Fibroblast of villous mesenchyme (primary cell): ENCODE measurements at places on chromosomes 1 and 21. TPM values are rescaled to one million over a fixed set of nuclear protein-coding genes. Genes with fewer than 3 reads are reported as not detected.
A peak's percentile ranks its signal among the peaks of the same experiment; 100 is the strongest.

GRCh38 chr1:30313176-30313575 lies 410.2 kb downstream of the MATN1 start:
- no peak for DNase-seq

DNA sequence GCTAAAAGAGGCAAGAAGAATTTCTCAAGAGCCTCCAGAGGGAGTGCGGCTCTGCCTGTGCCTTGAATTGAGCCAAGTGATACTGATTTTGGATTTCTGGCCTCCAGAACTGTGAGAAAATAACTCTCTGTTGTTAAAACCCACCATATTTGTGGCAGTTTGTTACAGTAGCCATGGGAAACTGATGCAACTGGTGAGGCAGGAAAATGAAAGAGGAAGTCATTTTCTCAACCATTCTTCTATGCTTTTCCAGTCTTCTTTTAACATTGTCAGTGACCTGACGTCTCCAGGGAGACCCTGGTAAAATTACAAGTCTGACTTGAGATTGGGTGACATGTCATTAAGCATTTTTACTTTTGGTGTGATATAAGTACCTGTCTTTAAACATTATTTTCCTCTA lies 5.8 kb downstream of the OR6P1 start:
- no peak for DNase-seq

HPDL gene
- total RNA-seq = 1.3 and 1.6 TPM in 2 replicates

GRCh38 chr1:42258218-42258617 lies 76.8 kb downstream of the FOXJ3 start:
- no peak for DNase-seq

GRCh38 chr1:53288002-53288789 lies 39.7 kb downstream of the LRP8 start:
- DNase-seq = no peak

GRCh38 chr21:14926186-14926585 lies 138.6 kb downstream of the NRIP1 start:
- no peak for DNase-seq

DNA sequence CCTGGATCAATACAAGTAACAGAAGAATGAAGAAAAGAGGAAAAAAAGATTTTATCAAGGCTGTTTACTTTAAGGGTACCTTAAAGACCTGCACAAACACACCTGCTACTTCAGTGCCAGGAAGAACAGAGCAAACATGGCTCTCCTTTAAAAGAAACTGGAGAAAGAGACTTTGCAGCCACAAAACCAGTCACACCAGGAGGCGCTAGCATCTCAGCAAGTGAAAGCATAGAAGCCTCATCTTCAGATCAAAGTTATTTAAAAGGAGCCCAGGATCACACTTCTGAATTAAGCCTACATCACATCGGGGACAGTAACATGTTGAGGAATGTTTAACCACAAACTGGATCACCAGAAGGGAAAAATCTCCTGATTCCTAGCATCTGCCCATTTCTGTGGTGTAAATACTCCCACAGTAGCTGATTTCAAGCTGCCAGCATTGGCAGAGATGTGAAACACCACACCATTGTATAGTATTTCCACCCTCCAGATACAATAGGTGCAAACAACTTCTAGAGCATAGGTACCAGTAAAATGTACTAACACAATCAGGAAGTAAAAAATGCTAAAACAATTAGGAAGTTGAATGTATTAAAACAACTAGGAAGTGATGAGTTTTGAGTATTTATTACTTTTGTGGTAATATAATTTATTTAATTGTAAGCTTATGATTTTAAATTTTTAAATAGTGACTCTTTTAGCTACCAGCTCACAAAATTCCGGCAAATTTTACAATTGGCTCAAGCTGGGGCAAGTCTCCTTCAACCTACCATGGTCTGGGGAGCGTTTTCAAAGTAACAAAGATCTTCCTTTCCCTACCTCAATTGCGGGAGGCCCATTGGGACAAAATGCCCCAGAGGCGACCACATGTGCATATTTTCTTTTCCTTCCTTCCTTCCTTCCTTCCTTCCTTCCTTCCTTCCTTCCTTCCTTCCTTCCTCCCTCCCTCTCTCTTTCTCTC lies 105.3 kb upstream of the CLDN14 start:
- no peak for DNase-seq

DNA sequence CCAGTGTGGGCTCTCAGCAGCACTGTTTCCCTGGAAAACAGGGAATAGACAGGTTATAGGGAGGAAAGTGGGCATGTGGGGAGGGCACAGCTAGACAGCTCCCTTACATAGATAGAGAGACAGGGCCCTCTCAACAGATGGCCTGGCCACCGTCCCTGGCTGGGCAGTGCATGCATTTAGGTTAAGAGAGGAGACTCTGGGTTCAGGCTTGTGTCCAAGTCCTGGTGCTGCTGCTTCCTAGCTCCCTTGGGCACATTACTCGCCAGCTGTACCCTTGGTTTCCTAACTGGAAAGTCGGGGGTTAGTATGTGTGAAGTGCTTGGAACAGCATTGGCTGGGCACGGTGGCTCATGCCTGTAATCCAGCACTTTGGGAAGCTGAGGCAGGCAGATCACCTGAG lies 9.1 kb downstream of the PLOD1 start:
- DNase-seq = no peak

GRCh38 chr1:221162939-221163338 lies 283.7 kb downstream of the HLX start:
- peak; percentile 27 for DNase-seq

DNA sequence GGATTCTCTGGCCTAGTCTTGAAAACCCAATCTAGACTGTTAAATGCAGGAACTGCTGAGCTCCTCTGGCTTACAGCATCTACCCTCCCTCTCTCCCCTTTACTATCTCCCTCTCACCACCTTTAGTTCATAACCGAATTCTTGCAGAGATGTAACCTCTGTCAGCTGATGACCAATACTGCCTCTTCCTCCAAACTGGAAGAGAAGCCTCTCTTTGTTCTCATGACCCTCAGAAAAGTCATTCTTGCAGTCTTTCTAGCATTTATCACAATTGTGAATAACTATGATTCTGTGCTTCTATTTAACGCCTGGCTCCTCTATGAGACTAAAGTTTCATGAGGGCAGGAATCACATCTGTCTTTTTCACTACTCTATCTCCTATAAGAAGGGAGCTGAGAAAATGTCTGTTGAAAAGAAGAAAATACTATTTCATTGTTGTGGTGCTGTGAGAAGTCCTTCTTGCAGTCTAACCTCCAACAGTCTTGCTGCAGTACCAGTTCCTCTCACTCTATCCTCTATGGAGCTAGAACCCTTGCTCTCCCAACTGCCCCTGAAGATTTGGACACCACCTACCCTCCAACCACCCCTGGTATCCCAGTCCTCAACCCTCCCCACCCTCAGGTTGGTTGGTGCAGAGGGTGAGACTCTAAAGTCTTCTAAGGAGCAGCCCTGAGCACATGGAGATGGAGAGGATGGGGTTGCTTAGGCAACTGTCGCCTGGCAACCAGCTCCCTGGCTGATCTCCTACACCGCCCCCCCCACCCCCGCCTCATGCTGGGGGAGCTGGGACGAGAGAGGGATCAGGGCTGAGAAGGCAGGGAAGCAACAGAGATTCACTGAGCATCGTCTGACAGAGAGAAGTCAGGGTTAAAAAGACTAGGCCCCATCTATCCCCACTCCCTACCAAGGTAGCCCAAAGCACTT lies 13.9 kb downstream of the MEF2D start:
- DNase-seq = no peak

DNA sequence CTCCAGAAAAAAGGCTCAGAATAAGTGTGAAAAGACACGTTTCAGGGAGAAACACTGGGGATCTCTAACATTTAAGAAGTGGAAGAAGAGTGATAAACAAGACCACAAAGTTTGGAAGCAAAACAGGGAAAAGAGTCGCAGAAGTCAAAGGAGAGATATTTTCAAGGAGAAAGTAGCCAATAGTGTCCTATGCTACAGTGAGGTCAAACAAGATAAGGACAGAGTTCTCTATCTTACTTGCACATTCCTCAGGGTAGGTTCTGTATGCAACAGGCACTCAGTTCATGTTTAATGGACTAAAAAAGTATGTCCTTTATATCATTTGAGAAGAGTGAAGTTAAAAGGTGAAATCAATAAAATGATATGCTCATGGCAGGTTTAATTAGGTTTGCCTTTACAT lies 13.8 kb upstream of the EDEM3 start:
- no peak for DNase-seq

DNA sequence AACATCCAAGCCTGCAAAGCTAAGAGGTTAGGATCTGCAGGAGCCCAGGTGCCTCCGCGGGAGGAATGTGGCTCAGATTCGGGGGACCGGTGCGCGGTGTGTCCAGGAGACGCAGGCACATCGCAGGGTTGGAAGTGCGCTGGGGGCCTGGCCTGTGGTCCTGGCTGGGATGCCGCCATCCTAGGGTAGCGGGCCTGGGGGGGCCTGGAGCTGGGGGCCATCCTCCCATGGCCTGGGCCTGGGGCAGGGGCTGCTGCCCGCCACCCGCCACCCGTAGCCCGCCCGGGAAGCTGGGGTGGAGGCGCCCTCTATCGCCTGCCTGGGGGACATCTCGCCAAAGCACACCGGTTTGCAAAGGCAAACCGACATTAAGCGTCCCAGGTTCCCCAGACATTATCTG lies 170.6 kb upstream of the ARHGEF16 start:
- DNase-seq = no peak

DNA sequence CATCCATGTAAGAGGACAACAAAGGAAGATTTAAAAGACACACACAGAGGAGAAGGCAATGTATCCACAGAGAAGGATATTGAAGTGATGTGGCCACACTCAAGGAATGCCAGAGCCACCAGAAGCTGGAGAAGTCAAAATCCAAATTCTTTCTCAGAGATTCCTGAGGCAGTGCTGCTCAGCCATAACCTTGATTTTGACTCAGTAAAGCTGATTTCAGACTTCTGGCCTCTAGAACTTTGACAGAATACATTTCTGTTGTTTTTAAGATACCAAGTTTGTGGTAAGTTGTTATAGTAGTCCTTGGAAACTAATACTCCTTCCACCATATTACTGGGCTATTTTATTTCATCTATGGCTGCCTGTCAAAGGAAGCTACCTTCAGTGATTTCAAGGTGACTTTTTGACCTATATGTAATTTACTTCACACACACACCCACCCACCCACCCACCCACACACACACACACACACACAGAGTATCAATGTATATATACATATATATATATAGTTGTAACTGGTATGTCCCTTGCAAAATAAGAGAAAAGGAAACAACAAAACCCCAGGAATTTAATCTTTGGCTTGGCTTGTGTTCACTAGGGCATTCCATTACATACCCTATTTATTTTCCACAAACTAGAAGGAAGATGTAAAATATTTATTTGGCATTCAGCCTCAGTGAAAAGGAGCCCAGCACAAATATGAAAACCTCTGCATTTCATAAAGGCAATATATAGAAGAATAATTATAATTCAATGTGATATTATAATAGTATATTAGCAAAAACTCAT lies 142.1 kb upstream of the PTGFR start:
- DNase-seq = peak; percentile 19
